ENCODE measurements at places on chromosomes 6 and 20.
A peak's percentile ranks its signal among the peaks of the same experiment; 100 is the strongest.

GRCh38 chr6:403659-404655 lies 12.4 kb downstream of the IRF4 start:
- peak; percentile 62 for DNase-seq

DNA sequence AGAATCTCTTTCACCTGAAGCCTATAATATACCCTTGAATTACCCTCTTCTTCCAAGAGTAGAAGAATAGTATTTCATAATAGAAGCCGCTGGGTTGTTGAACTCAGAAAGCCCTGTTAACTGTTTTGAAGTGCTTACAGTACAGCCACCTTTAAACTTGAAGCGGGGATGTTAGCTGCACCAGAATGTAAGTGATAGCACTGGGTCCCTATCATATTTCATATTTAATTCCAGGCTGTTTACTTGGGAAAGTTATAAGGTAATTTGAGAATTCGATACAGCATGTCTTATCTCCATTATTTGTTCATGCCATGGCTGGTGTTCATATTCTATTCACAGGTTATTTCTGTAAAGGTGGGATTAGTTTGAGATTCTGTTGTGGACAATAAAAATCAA lies 63.5 kb upstream of the VSTM2L start:
- DNase-seq: no peak

DNA sequence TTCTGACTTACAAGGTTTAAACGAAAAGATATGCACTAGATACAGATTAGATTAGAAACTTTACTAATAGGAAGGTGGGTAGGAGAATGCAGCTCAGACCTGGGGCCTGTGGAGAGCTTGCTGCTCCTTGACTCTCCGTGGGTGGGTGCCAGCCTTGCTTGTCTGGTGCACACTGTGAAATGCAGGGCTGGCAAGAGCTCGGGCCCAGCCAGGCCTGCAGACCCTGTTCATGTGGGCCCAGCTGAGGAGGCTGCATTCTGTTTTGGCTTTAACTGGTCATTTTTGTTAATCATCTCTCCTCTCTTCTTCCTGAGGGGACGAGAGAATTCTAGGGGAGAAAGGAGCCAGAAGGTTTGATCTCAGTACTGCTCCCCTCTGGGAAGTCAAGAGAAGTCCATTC lies 325.4 kb downstream of the QKI start:
- no peak for DNase-seq

GRCh38 chr6:158636778-158637177 lies 7.8 kb downstream of the DYNLT1 start:
- DNase-seq: no peak

- DNase-seq: no peak
Observed at GRCh38 chr6:11858439-11858838, 79.8 kb upstream of the ADTRP start.

- DNase-seq: no peak
Observed at GRCh38 chr6:6901205-6901719, 206.5 kb upstream of the RREB1 start.

DNA sequence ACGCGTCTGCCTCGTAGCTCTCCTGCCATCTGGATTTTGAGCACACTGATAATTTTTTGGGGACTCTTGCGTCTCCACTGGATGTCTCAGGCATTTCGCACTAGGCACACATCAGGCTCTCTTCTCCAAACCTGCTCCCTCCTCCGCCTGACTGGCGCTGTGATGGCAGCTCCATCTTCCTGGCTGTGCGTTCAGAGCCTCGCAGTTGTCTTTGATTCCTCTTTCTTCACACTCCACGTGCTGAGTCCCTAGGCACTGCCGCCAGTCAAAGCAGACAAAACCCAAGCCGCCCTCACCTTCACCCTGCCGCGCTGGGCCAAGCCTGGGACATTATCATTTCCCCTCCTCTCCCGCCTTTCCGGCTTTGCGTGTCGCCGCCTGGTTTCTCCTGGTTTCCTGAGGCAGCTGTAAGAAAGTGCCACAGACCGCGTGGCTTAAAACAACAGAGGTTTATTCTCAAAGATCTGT lies 778 bp downstream of the PSMG4 start:
- DNase-seq: peak; percentile 17

DNA sequence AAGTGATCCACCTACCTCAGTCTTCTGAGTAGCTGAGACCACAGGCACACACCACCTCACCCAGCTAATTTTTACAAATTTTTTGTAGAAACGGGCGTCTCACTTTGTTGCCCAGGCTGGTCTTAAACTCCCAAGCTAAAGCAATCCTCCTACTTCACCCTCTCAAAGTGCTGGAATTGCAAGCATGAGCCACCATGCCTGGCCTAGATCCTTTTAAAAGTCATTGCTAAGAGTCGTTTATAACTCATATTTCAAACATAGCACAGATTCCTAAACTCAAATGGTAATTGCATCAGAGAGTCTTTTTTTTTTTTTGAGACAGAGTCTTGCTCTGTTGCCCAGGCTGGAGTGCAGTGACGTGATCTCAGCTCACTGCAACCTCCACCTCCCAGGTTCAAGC lies 7.7 kb upstream of the SAMHD1 start:
- no peak for DNase-seq

DNA sequence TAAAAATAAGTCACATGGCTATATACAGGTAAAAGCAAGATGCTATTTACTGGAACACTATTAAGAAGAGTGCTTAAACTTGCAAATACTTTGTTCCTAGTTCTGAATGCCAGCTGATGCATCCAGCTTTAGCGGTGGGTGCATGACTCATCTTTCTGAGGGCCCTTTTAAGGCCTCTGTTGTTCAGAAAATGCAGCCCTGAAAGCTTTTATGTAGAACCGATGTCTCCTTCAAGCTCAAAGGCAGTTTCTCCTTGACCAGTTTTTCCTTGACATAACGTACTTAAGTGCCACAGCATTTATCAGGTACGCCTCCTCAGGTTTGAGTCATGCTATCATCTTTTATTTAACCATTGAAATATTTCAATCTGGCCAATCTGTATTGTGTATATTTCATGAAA lies 82.8 kb downstream of the MLIP start:
- DNase-seq: no peak

- no peak for DNase-seq
Observed at GRCh38 chr6:109790131-109790530, 99.0 kb downstream of the FIG4 start.

- DNase-seq: no peak
Observed at GRCh38 chr6:83221889-83222479, 28.8 kb downstream of the RWDD2A start.

DNA sequence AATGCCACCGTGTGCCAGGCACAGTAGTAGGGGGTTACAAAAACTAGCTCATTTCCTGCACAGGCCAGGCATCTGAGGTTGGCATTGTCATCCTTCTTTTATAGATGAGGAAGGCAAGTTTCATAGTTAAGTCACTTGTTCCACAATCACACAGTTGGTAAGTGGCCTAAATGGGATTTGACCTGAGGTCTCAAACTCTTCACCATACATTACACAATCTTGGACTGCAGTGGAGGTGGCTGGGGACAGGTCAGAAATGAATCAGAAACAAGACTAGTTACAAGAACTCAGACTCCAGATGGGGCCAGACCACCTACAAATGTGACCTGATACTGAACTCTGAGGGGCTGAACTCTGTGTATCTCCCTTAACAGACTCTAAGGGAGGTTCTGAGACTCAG lies 49.4 kb downstream of the TRMT6 start:
- DNase-seq: no peak

DNA sequence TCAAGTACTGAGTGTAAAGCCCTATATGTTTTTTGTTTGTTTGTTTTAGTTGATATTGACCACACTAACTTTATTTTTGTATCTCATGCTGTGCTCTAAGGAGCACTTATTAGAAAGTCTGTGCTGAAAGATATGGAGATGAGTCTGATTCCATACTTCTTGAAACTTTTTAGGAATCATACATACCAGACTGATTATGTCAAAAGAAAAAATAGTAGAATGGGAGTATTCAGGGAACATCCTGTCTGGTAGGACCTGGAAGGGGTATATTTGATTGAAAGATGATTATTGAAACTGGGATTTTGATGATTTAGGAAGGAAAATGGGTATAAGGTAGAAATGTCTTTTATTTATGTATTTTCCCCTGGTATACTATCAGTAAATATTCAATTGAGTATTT lies 111.4 kb downstream of the QKI start:
- DNase-seq: no peak

DNA sequence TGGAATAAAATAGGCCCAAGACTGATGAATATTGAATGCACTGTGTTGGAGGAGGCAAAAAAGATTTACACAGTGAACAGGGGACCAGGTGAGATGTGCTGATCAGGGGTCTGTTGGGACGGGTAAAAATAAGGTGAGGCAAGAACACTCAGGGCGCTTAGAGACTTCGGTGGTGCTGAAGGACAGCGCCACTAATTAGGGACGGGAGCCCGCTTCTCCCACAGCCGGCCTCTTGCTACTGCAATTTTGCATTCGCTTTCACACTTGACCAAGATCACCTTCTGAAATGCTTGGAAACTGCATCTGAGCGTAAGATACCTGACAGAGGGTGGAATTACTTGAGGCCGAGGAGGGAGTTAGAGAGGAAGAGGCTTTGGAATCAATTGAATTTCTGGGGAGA lies 7.3 kb downstream of the TFAP2D start:
- no peak for DNase-seq

GRCh38 chr20:32839982-32840285 lies 18.8 kb upstream of the EFCAB8 start:
- no peak for DNase-seq

DNA sequence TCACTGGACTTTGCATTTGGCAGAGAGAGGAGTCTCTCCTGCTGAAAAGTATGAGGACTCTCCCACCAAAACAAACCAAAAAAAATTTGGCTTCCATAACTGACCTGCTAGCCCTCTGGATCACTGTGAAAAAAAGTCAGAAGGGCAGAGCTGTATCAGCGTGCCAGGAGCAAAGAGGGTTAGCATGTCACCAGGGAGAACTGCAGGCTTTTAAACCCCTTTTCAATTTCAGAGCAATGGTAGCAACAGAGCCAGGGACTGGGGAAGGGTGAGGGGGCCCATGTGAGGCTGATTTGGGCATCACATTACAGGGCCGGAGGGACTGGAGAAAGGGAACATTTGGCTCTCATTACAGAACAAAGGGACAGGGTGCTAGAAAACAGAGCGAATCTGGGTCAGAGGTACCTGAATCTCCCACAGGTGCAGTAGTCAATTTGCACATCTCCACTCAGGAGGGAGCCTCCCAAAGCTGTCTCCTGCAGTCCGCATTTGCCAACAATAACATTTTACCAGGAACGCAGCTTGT lies 185.7 kb upstream of the EYA4 start:
- no peak for DNase-seq

GRCh38 chr6:141675957-141676356 lies 456.8 kb upstream of the GJE1 start:
- no peak for DNase-seq

- no peak for DNase-seq
Observed at GRCh38 chr6:127204281-127204680, 62.4 kb upstream of the RNF146 start.

DNA sequence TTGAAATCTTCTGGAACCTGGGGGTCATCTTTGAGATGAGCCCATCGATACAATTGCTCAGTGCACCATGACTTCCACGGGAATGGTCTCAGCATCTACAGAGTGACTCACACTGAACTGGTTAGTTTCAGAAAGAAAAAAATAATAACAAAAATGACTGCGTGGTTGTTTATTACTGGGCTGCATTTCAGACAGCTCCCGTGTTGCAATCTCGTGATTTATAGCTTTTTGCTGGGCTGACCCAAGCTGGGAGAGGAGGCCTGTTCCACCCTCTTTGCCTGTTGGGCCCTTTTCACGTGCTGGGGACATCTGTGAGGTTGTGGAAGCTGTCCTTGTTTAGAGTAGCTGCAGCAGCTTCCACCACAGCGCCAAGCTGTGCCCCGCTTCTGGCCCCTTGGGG lies 225.5 kb downstream of the BMP7 start:
- no peak for DNase-seq

DNA sequence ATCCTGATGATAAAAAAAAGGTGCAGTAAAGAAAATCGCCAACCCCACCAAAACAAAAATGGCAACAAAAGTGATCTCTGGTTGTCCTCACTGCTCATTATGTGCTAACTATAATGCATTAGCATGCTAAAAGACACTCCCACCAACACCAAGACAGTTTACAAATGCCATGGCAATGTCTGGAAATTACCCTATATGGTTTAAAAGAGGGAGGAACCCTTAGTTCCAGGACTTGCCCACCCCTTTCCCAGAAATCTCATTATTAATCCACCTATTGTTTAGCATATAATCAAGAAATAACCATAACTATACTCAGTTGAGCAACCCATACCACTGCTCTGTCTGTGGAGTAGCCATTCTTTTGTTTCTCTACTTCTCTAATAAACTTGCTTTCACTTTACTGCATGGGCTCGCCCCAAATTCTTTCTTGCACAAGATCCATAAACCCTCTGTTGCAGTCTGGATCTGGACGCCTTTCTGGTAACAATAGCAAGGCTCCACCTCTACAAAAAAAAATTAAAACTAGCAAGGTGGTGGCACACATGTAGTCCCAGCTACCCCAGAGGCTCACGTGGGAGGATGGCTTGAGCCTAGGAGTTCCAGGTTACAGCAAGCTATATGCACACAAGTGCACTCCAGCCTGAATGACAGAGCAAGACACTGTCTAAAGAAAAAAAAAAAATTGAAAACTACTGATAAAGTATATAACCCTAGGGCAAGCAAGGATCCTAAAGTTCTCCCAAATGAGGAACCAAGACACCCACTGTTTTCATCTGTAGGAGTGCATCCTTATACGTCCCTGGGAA lies 278.8 kb upstream of the JARID2 start:
- DNase-seq: no peak

DNA sequence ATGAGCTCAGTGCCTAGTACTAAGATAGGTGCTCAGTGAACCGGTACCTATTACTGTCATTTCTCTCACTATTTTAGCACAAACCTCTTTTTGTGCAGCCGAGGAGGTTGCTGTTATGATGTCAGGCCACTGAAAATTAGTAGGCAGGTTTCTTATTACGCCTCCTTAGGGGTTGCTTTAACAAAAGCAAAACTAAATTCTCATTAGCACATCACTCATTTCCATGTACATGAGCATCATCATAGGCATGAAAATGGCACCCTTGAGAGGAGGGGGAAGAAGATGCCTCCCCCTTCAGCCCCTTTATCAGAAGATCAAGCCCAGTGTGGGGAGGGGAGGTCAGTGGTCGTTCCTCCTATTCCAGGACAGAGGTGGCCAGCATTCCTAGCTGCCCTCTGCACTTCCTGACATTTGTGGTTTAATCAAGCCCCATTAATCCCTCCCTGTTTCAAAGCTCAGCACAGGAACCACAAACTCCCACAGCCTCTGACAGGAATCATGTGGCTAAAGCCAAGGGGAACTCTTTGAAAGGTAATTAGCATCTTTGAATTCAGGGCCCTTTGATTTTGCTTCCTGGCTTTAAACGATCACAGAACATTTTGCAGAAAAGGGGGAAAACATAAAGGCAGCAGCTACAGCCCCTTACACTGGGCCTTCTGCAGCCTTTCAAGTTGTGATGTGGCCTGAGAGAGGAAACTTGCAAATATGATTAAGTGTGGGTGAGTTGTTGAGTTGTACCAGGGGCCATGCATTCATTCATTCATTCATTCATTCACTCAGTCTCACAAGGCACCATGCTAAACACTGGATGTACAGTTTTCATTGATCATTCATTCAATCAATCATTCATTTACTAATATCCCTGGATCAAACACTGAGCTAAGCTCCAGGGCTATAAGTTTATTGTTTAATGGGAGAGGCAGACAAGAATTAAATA lies 31.9 kb upstream of the PSMF1 start:
- no peak for DNase-seq

All from stimulated activated naive B cell treated with anti-CD40 and anti-IgM and Interleukin-4, amounts not matched to agents 10 μg/mL and 1 μg/mL and 100 μg/mL, for 72 hours (primary cell).